ENCODE measurements at places on chromosomes 2 and 18.

DNA sequence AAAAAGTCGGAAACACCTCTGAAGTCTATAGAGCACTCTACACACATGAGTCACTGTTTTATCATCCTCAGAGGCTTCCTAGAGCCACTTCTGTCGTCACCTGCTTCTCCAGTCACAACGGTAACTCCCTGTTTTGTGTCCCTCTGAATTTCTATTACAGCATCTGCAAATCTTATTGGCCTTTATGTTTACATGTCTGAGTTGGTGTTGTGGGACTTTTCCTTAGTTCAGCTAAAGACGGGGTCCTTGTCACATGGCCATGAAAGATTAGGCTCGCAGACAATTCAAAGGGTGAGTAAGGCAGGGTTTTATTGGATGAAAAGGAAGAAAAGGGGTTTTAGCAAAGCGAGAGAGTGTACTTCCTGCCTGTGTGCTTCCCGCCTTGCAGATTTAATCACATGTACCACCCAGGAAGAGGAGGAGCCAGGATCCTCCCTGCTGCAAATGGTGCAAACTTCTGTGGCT, 185.6 kb downstream of the LPIN1 start:
- no peak for DNase-seq

DNA sequence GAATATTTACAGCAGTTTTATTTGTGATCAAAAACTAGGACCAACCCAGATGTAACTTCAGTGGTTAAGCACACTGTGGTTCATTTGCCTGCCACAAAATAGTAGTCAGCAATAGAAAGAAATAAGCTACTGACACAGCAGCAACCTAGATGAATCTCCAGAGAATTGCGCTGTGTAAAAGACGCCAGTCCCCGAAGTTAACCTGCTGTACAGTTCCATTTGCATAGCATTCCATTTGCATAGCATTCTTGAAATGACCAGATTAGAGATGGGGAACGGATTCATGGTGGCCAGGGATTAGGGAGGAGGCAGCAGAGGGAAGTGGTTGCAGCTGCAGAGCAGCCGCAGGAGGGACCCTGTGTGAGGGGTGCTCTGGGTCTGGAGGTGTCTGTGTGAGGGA, 39.3 kb upstream of the NFATC1 start:
- DNase-seq, result no peak

DNA sequence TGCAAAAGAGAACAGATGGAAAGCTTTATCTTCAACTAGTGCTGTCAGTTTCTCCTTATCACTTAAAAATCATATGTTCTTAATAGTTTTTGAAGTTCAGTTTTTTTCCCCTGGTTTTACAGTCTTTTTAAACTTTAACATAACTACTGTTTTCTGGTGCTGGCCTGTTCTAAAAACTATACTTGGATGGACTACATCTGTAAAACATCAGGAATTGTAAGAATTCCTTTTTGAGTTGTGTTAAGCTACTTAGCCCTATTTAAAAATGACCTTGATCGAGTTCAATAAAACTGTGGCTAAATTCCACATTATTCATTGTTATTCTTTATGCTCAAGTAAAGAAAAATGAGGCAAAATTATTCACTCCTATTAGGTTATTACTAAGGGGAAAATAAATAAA, 397.7 kb downstream of the NUP35 start:
- no peak for DNase-seq

DNA sequence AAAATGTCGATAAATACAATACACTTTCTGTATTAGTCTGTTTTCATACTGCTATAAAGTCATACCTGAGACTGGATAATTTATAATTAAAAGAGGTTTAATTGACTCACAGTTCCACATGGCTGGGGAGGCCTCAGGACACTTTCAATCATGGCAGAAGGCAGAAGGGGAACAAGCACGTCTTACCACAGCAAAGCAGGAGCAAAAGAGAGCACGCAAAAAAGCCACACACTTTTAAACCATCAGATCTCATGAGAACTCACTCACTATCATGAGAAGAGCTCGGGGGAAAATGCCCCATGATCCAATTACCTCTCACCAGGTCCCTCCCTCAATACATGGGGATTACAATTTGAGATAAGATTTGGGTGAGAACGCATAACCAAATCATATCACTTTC, 256.7 kb downstream of the ANAPC1 start:
- DNase-seq, result no peak

DNA sequence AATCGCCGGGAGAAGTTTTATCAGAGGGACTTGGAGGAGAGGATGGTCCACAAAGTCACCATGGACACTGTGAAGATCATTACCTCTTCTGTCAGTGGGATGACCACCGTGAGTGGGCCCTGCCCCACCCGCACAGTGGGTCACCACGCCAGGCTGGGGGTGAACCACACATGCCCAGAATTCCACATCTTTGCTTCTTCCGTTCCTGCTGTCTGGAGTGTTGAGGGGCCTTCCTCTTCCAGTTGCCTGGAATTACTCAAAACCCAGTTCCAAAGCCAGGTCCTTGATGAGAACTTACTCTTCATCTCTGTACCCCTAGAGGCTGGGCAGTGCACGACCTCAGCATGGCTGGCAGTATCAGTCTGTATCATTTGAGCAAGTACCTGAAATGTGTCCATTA, 22.1 kb downstream of the MROH2A start:
- DNase-seq, result no peak

DNA sequence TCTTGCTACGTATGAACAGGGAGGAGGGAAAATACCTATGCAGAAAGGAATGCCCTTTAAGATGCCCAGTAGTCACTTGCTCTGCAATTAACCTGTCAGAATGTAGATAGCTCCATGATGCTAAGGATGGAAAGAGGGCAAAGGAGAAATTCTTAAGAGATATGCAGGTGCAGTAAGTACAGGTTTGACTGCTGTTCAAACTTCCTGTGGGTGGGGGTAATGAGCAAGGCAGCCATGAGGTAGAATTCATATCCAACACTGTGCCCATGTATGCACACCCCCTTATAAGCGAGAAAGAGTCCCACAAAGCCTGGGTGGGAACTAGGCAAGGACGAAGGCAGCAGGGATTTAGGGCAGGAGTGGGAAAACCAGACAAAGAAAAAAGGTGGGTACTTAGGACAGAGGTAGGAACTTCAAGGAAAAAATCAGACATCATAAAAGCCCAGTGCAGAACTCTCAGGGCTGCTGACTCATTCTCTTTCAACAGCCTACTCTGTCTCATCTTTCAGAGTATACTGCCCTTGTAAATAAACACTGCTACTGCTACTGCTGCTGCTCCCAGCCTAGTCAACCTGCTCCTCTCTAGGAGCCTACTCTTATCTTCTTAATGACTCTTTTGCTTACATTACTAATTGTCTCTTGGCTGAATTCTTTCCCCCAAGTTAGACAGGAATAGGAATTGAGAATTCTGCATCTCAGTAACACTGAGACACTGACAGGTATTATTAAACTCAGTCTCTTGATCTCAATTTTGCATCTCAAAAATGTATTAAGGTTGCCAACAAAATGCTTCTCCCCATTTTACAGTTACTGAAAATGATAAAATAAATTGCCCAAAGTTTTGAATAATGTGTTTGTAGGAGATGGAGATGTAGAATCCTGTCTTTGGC, 189.0 kb downstream of the PTH2R start:
- no peak for DNase-seq

- DNase-seq, result no peak
These were observed 300.1 kb downstream of the TSN start for GRCh38 chr2:122055521-122055931.

DNA sequence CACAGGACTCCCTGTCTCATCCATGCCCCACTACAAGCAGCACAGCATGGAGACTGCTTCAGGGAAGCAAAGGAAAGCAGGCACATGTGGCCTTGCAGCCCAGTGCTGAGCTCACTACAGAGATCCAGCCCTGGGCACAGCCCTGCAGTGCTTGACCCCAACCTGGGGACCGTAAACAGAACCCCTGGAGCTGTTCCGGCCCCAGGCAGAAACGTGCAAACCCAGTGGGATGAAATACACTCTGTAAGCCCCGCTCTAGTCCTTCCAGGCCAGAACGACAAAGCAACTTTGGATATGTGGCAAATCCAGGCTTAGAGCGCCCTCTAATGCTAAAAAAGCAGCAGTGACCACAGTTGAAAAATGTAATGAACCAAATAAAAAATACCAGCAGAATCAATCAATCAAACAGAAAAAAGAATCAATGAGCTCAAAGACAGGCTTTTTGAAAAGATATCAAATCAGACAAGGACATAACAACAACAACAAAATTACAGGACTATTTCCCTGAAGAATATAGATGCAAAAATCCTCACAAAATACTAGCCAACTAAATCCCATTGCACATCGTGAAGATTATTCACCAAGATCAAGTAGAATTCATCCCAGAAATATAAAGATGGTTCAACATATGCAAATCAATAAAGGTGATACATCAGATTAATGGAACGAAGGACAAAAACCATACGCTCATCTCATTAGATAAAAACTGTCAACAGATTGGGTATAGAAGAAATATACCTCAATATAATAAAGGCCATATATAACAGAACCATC, 45.6 kb downstream of the ZNF519 start:
- no peak for DNase-seq

DNA sequence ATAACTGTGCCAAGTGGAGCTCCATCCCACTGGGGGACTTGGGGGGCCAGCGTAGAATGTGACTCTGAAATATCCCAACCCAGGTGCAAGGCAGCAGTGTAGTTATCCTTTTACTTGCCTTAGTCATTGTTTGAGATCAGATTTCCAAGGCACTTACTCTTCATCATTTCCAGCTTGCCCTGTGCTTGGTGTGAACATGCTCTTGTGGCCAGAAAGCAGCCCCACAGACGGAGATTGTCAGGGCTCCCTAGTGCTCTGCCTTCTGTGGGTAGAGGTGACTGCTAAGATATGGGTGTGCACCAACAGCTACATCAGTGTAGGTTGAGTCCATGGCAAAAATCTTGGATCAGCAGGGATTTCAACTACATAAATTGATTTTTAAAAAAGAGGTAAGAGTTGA, 2010.0 kb upstream of the PIK3C3 start:
- DNase-seq, result no peak

- DNase-seq, result no peak
These were observed 10.2 kb upstream of the HTR2B start for GRCh38 chr2:231134910-231135655.

- DNase-seq, result no peak
These were observed 25.5 kb upstream of the MAP4K4 start for GRCh38 chr2:101672047-101672446.

DNA sequence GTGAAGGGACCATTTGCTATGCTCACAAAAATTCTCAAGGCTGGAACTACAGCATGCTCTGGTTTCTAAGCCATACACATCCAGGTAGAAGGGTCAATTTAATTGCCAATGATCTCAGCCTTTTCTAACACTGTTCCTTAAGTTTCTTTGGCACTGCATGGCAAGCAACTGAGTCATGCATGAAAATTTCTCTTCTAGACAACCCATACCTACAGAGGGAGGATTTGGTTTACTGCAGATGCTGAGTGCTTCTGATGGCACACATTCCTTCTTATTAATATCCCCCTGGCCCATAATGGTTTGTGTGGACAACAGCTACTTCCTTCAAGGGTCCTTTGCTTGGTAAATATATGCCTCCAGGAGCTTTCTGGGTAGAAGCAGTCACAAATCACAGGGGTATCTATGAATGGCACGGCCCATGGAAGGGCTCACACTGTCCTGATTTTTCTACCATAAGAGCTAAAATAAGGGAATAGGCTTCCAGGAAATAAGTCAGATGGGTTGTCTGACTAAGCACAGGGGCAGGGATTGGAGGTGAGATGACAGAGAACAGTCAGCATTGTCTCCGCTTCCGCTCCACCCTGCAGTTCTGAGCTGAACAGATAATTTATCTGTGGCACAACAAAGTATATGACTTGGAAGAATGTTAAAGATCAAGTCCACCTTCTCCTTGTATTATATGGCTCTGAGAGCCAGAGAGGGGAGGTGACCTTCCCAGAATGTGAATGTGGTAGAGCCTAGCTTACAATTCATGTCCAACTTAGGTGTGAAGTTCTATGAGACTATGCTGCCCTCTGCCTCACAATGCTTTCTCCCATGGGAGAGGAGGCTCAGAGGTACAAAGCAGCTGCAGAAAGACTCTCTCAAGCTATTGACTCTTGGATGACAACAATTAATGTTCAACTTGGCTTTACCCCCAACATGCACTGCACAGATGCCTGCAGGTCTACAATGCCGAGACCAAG, 199.2 kb upstream of the TNP1 start:
- DNase-seq, result no peak

GRCh38 chr2:95261602-95262001, 12.6 kb upstream of the PROM2 start:
- no peak for DNase-seq

DNA sequence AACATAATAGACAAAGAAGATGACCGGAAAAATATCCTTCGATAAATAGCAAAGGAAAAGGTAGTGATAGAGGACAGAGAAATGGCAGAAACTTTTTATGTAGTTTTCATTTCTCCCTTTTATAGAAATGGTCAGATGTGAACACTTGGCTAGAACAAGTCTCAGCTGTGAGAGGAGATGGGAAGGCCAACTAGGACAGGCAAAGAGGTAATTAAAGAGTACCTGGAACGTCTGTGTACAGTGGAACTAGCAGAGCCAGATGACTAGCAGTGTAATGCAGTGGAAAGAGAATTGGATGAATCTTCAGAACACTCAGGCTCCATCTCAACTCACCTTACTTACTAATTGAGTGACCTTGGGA, 69.2 kb downstream of the NABP1 start:
- DNase-seq, result no peak

DNA sequence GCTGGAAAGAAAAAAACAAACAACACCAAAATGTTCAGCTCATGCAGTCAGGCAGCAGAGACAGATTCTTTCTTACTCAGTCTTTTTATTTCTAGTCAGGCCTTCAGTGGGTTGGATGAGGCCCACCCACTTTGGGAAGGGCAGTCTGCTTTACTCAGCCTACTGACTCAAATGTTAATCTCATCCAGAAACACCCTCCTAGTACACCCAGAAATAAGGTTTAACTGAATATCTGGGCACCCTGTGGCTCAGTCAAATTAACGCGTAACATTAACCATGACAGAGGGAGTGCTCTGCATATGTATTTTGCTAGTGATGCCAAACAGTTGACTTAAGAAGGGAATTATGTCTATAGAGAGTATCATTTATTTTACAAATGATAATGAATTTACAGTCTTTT, 401.6 kb downstream of the PARD3B start:
- DNase-seq, result no peak

- DNase-seq, result no peak
These were observed 51.5 kb downstream of the PLB1 start for GRCh38 chr2:28547223-28547860.

- DNase-seq, result no peak
These were observed 144.1 kb downstream of the NDUFA10 start for GRCh38 chr2:239881031-239881471.

DNA sequence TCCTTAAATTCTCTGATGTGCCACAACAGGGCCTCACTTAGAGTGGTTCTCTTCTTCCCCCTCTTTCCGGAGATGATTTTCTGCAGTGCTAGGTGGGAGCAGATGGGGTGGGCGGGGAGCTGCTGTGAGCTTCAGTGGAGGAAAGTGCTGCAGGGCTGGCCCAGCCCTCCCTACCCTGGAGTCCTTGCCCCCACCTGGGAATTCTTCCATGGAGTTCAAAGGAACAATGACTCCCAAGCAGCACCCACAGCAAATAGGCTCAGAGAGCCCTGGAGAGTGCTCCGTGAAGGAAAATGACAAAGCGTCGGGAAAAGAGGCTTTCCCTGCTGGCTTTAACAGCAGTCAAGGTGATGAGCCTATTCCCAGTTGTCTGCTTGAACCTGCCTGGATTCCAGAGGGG, 28.8 kb downstream of the LOXHD1 start:
- DNase-seq, result no peak

Measured in activated T-cell treated with anti-CD3 and anti-CD28 coated beads for 24 hours (primary cell).